ENCODE measurements at places on chromosomes 7 and 10. TPM values are rescaled to one million over a fixed set of nuclear protein-coding genes. Genes with fewer than 3 reads are reported as not detected.
A peak's percentile ranks its signal among the peaks of the same experiment; 100 is the strongest.

- no peaks in the 10 kb centered on the region for H3K4me1 ChIP-seq
- H3K4me3 ChIP-seq: no peak overlapping the region
- no peak overlapping the region for H3K27ac ChIP-seq
- no peak for DNase-seq
These were observed 198.1 kb upstream of the PPP2R2D start for GRCh38 chr10:131702531-131703356.

- peaks cover 8% of the 10 kb centered on the region for H3K27me3 ChIP-seq
- DNase-seq: no peak
- H3K4me3 ChIP-seq: no peak overlapping the region
- no peaks in the 10 kb centered on the region for H3K4me1 ChIP-seq
- H3K36me3 ChIP-seq: no peaks in the 10 kb centered on the region
These were observed 43.6 kb downstream of the MINDY4 start for GRCh38 chr7:30814700-30815387.

DNA sequence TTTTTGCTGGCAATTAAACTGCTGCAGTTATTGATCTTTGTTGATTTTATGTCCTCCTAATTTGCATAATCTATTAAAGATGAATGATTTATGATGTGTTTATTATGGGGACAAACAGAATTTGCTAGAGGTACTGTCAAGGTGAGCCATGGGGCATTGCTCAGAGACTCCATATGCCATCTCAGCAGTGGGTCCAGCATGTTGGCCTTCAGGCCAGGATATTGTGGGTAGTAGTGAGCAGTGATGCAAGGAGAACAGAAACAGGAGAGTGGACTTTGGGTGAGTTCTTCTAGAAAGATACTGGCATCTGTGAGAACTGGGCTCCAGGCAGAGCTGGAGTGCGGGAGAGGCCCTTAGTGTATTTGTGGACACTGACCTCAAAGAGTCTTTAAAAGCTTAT is 65.9 kb downstream of the PAX2 start:
- H3K27ac ChIP-seq: no peak overlapping the region
- H3K27me3 ChIP-seq: peaks cover 92% of the 10 kb centered on the region

DNA sequence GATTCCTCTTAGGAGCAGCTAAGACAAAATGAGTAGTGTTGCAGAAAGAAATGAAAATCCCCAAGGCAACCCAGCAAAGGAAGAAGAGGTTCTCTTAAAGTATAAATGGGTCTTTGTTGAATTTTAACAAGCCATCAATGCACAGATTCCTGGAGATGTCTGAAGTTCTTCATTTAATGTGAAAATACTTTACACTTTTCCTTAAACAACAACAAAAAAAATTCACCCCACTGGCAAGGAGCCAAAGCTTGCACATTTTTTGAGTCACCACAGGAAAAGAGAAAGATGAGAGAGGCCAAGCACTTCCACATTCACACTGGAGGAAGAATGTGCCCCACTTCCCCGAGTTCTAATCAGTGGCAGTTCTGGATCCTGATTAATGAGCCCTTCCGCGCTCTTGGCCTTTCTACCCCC is 286.4 kb upstream of the MEOX2 start:
- no peak for DNase-seq
- no peaks in the 10 kb centered on the region for H3K4me1 ChIP-seq
- no peak overlapping the region for H3K4me3 ChIP-seq
- no peaks in the 10 kb centered on the region for H3K36me3 ChIP-seq
- H3K27ac ChIP-seq: no peak overlapping the region

DNA sequence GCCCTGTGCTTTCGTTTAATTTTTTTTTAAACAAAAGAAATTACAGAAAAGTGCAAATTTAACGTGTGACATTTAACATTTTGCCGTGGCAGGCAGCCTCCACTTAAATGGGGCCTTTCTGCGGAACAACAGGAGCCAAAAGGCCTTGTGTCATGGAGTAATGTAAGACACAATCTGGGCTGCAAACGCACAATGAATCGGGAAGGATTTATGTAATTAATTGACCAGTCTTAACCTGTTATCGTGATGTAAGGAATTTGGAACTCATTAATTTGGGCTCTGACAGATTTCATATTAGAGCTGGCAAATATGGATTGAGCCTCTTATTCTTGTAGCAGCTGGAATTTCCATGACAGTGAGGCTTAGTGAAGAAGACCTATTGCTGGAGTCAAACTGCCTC is 86.4 kb downstream of the SNX10 start:
- no peak overlapping the region for H3K4me3 ChIP-seq
- H3K36me3 ChIP-seq: no peaks in the 10 kb centered on the region
- H3K27me3 ChIP-seq: peaks cover 71% of the 10 kb centered on the region
- no peak overlapping the region for H3K27ac ChIP-seq

GRCh38 chr7:27173511-27173955 is 587 bp downstream of the HOXA10 start:
- peak; percentile 75 for DNase-seq
- H3K27ac ChIP-seq: peak overlapping the region; percentile 93
- H3K4me1 ChIP-seq: peaks cover 63% of the 10 kb centered on the region

DNA sequence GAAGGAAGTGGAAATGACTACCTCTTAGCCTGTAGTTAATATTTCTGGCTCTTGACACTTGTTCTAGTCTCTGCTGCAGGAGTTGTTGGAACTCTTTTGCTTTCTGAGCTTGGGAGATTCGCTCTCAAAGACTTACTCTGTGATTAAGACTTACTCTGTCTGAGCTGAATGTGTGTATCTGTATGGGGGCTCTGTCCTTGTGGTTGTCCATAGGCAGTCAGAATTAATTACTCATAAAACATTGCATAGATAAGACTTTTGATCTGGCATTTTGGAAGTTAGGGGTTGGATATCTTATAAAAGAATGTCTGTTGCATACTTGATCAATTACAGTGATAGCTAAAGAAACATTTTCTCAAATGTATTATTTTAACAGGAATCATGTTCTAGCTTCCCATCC is 199.2 kb upstream of the KIAA1217 start:
- no peak overlapping the region for H3K4me3 ChIP-seq
- H3K36me3 ChIP-seq: no peaks in the 10 kb centered on the region
- H3K27me3 ChIP-seq: no peaks in the 10 kb centered on the region
- H3K27ac ChIP-seq: no peak overlapping the region

- no peaks in the 10 kb centered on the region for H3K36me3 ChIP-seq
- H3K27me3 ChIP-seq: no peaks in the 10 kb centered on the region
- no peak overlapping the region for H3K27ac ChIP-seq
- H3K4me3 ChIP-seq: no peak overlapping the region
- H3K4me1 ChIP-seq: no peaks in the 10 kb centered on the region
These were observed 202.8 kb downstream of the NEBL start for GRCh38 chr10:20694296-20694695.

DNA sequence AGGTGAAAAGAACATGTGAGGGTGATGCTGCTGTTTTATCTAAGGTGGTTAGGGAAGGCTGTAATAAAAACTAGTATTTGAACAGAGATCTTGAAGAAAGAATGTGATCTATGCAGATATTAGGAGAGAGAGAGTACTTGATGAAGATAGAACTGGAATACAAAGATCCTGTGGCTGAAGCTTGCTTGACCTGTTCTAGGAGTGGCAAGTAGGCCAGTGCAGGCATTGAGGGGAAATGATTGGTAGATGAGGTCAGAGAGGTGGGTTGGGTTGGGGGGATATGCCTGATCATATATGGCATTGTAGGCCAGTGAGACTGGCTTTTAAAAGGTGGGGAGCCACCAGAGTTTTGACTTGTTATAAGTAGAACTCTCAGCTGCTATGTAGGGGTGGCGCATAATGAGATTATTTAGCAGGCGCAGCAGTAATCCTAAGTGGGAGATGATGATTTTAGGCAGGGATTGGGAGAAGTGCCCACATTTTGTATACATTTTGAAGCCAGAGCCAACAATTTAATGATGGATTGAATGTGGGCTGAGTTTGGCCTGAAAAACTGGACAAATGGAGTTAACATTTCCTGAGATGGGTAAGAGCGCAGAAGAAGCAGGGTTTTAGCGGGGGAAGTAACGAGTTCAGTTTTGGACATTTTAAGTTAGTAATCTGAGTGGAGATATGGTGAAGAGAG is 8.2 kb downstream of the CCSER2 start:
- no peak for DNase-seq
- H3K4me3 ChIP-seq: no peak overlapping the region
- H3K36me3 ChIP-seq: peaks cover 11% of the 10 kb centered on the region
- H3K27ac ChIP-seq: no peak overlapping the region

DNA sequence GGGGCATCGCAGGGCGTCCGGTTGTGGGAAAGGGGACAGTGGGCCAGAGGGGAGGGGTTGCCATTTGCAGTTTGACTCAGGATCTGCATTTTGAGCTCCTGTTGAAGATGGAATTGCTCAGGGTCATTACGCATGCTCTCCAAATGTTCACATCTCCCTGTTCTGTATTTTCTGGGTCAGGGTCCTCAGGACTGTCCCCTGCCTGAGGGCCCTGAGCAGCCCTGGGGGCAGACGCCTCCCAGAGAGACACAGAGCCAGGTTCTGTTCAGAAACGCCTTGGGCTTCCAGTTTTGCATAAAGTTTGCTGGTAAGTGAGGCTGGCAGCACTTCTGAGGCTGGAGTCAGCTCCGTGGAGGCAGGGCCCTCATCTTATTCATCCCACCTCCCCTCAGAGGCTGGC is 34.1 kb upstream of the NUB1 start:
- peaks cover 4% of the 10 kb centered on the region for H3K4me1 ChIP-seq
- no peaks in the 10 kb centered on the region for H3K36me3 ChIP-seq
- H3K27ac ChIP-seq: no peak overlapping the region
- peaks cover 15% of the 10 kb centered on the region for H3K27me3 ChIP-seq
- DNase-seq: peak; percentile 42
- no peak overlapping the region for H3K4me3 ChIP-seq

DNA sequence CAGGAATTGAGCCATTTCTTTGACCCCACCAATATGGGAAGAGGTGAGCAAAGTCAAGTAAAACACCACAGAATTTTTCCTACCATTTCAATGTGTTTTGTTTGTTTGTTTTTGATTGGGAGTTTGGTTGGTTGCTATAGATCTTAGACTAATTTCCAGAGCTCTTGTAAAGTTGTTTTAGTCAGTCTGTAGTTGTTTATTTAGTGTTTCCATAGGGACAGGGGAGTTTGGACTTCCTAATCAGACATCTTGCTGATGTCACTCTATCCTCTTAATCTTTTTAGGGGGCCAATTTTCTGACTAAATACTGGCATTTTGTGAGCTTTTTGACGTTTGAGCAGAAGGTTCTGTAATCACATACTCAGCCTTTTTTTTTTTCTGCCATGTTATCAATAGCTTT is 266.9 kb downstream of the ABCA13 start:
- no peak for DNase-seq
- no peak overlapping the region for H3K4me3 ChIP-seq
- no peaks in the 10 kb centered on the region for H3K36me3 ChIP-seq
- no peaks in the 10 kb centered on the region for H3K27me3 ChIP-seq
- no peaks in the 10 kb centered on the region for H3K4me1 ChIP-seq
- H3K27ac ChIP-seq: no peak overlapping the region

PLEKHA8 gene
- total RNA-seq: 11.5 TPM

CPA2 gene
- not detected for total RNA-seq

OR13A1 gene
- total RNA-seq: not detected

CCDC172 gene
- not detected for total RNA-seq

FEZF1 gene
- total RNA-seq: not detected

ZNF467 gene
- total RNA-seq: not detected

WAPL gene
- 38.7 TPM for total RNA-seq

FGFR2 gene
- total RNA-seq: 1.1 TPM

COA1 gene
- total RNA-seq: 85.4 TPM

All from SJSA1 (cell line).